ENCODE measurements at places on chromosomes 6 and 20.

GRCh38 chr6:133779916-133780695 is 108.8 kb upstream of the TCF21 start:
- DNase-seq, result no peak

DNA sequence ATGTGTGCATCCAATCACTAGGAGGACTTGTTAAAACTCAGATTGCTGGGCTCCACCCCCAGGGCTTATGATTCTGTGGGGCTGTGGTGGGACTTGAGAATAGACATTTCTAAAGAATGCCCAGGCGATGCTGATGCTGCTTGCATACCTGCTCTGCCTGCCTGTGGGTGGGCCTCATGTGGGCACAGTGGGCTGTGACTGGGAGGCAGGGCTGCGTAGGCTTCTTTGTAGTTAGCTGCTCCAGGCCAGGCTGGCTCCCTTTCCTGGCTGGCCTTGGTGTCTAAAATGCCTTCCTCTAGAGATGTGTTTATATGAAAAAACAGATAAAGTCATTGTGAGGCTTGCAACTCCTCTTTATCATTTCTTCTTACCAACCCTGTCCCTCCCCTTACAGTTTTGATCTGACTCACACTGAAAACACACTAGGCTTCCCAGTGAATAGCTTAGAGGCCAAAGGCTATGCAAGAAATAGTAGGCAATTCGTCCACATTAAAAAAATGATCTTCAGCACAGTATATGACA is 495.5 kb upstream of the MAP3K7 start:
- DNase-seq, result no peak

GRCh38 chr6:10082385-10082784 is 332.5 kb downstream of the TFAP2A start:
- no peak for DNase-seq

DNA sequence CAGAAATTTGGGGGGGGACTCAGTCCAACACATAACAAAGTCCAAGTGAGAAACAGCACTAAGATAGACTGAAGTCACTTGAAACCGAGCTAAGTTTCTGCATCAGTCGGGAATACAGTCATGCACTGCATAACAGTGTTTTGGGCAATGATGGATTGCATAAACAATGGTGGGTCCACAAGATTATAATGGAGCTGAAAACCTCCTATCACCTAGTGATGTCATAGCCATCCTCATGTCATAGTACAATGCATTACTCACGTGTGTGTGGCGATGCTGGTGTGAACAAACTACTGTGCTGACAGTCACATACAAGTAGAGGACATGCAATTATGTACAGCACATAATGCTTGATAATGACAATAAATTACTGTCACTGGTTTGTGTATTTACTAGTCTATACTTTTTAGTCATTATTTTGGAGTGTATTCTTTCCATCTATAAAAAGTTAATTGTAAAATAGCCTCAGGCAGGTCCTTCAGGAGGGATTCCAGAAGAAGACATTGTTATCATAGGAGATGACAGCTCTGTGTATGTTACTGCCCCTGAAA is 154.5 kb upstream of the ECI2 start:
- DNase-seq, result no peak

DNA sequence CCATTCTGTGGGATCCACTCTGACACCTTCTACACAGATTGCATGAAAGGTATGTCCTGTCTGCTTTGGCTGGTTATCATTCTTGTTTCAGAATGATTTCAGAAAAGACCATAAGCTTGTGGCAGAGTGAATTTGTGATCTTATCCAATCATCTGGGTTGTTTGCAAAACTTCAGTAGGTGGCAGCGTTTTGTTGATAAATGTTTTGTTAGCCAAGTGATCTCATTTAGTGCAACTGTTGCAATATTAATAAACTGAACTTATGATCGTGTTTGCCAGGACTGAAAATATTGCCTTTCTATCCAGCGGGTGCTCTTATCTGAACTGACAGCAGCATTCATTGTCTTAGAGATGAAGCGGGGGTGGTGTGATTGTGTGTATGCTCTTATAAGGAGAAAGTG is 613.2 kb upstream of the NOX3 start:
- DNase-seq, result no peak
